ENCODE measurements at places on chromosomes 1 and 21. TPM values are rescaled to one million over a fixed set of nuclear protein-coding genes. Genes with fewer than 3 reads are reported as not detected.
A peak's percentile ranks its signal among the peaks of the same experiment; 100 is the strongest.

The SPOCD1 gene
- total RNA-seq, result 2.0 TPM

The CFHR3 gene
- total RNA-seq, result not detected

The PGBD5 gene
- total RNA-seq, result 0.19 TPM

The FCRL5 gene
- total RNA-seq, result not detected

The ICOSLG gene
- total RNA-seq, result 2.0 TPM

DNA sequence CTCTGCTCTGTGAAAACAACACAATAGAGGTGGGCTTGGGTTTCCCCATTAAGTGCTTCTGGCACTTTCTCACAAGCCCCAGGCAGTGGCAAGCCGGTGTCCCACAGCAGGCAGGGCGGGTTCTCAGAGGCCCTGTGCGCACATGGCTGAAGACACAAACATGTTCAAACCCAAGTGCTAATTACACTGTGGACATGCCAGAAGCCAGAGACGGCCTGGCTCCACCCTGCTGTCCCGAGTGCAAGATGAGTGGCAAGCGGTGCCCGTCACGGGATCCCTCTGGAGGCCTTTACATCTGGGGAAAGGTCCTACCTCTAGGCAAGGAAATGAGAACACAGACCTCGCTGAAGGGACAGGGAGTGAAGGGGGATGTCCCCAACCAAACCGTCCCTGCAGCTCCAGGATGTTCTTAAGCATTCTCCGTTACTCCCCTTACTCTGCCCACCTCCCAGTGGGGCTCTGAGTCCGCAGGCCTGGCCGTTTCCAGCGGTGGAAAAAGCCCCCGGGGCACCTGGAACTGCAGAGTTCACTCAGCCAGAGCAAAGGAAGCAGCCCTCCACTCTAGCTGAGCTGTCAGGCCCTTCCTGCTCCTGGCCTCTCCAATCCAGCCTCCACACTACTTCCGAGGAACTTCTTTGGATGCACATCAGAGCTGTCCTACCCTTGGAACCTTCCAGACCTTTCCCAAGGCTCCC is 57.4 kb downstream of the SLC66A1 start:
- no peak for DNase-seq

DNA sequence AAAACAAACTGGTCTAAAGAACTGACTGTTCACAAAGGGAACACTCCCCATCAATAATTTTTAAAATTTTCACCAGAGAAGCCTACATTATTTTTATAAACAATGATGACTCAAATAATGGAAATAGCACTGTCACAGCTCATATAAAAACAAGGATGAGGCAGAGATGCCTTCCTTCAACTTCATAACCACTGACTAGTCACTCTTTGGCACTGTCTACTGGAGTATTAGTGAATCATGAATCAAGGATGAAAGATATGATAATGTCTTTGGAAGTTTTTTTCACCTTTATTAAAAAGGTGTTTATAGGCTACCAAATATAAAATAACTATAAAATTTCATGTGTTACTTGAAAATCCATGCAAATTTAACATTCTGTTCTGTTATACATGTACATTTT is 316.9 kb downstream of the VAV3 start:
- DNase-seq, result no peak

DNA sequence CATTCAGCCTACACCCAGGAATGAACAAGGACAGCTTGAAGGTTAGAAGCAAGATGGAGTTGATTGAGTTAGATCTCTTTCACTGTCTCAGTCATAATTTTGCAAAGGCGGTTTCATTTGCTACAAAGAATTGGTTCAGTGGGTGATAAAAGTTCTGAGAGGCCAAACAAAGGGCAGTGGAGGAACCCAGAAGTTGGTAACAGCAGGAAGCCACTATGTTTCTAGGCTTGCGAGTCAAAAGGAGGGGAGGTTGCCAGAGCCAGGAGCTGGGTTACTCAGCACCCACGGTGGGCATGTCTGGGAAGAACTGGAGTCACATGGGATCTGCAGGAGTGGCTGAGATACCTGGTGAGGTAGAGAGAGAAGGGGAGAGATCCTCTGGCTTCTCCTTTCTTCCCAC is 64.2 kb upstream of the MRPS6 start:
- DNase-seq, result no peak

DNA sequence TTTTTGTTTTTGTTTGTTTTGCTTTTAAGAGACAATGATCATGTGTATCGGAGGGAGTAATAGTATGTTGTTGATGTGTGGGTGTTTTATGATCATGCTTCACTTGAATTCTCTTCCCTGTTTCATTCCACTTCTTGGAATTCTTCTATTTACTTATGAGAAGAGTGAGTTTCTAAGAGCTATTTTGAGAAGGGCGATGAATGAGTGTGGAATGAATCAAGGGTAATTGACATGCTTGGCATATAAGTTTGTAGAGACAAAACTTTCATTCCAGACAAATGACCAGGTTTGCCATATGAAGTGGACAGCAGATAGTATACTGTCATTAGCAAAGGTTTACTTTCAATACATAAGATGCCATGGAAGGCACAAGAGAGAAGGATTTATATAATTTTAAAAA is 42.3 kb upstream of the PDC start:
- DNase-seq, result no peak

GRCh38 chr1:209335178-209335577 is 248.3 kb upstream of the CAMK1G start:
- DNase-seq, result peak; percentile 48

- peak; percentile 97 for DNase-seq
Observed at GRCh38 chr1:64878931-64879611, 87.3 kb downstream of the JAK1 start.

Measured in dermis blood vessel endothelial cell (primary cell).